ENCODE measurements at places on chromosomes 12 and 14.

DNA sequence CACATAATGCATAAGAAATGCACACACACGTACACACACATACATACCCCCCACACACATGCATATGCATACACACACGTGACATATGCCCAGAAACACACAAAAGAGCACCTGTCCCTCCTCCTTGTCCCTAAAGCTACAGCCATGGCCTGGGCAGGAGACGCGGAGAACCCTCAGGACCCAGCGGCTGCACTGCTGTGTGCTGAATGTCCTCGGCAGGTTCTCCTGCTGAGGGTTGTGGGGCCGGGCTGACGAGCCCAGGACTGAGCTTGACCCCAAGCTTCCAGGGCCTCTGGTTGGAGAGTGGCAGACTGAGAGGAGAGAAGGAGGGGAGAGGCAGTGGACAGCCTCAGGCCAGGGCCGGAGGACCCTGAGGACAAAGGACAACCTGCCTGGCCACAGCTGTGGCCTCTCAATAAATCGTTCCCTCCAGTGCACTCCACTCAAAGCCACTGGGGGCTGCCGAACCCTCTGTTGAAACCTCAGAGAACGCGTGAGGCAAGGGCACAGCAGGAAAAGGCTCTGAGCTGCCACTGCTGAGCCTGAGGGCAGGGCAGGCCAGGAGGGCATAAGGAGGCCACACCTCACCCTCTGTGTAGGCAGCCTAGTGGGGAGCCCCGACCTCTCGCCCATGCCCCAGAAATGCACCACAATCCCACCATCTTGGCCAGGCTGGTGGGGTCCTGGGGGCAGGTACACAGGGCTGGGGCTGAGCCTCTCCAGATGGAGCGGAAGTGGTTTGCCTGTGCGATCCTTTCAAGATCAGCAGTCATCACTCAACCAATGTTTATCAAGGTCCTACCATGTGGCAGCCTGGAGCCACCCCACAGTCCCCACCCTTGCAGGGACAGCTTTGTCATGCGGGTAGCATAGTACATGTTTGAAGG, 3.1 kb downstream of the CACNA2D4 start:
- no peak for DNase-seq

DNA sequence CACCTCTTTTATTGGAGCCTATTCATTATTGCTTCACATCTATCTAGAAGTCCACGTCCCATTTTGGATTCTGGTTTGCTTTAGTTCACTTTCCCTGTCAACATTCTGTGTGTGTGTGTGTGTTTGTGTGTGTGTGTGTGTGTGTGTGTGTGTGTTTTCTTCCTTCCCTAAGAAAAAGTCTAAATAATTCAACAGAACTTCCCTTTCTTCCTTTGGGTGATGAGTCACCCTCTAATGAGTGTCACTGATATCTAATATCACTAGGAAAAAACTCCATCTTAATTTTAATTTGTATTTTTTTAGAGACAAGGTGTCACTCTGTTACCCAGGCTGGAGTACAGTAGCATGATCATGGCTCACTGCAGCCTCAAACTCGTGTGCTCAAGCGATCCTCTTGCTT, 234.2 kb downstream of the TTC8 start:
- DNase-seq = no peak

- DNase-seq = no peak
Measured at GRCh38 chr12:20194171-20194570, 174.2 kb upstream of the PDE3A start.

DNA sequence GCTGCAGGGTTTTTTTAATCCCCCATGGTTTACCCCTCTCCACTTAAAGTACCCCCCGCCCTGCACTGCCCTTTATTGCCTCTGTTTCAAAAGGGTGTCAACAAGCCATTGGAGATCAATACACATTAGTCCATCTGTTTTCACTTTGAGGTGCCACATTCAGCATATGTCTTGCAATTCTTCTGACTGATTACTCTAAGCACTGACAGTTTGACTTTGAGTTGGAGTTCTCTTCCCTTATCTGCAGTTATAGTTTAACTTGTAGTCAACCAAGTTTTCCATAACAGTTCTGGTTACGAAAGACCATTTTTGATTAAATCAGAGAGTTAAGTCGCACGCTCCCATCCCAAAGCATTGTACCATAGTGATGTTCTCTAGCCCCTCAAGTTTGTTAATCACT, 260.8 kb upstream of the TBX3 start:
- DNase-seq = no peak

DNA sequence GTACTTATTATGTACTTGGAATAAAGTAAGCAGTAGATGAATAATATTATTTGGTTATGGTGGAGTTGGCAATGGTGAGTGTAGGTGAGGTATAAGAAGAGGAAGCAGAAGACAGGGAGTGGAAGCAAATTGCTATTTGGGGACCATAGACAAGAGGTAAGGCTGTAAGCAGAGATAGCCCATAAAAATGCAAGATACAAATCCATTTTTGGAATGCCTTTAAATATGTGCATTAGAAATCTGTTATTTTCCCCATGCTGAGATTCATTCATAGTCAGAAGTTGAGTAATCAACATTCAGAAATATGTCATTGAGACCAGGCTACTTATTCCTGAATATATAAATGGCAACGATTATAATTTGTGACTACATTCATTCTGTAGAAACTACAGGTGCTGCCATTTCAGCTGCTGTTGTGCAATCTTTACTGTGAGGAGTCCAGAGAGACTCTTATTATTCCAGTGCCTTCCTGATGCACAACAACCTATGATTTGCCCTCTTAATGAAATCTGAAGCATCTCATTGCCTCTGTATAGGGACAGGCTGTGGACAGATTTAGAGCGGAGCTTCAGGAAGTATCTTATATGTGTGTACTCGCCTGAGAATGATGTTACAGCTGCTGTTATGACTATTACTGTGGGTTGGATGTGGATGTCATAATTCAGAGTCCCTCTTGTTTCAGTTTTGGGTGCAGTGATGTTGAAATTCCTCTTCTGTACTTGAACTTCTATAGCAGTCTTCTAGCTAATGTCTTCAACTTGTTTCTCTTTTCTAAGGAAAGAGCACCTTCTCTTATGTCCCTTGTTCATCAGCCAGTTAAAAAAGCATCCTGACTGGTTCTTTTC, 173.8 kb downstream of the NAV3 start:
- DNase-seq = no peak

DNA sequence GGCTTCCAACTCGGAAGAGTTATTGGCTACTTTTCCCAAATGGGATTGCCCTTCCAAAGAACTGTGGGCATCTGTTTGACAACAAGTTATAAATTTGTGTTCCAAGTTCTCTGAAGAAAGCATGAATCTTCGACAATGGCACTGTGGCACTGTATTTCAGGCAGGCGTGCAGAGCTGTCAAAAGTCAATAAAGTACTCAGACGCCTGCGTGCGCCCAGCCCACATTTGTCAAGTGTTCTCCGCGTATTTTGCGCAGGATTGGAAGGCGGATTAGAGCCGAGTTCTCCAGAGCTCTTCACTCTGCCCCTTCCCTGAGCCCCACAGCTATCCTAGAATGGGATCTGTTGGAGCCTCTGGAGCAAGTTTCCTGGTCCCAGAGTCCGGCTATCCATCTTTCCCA, 103.2 kb downstream of the SLC25A47 start:
- DNase-seq = no peak

DNA sequence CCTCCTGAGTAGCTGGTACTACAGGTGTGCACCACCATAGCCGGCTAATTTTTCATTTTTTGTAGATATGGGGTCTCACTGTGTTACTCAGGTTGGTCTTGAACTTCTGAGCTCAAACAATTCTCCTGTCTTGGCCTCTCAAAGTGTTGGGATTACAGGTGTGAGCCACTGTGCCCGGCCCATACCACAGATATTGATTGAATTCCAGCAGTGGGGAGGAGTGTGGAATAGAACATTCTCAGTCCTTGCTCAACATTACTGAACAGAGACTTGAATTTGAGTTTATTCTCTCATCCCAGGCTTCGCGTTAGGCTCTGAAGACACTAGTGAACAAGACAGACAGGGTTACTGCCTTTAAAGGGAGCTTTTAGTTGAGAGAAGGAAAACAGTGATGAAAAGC, 39.6 kb downstream of the PTPN11 start:
- no peak for DNase-seq

DNA sequence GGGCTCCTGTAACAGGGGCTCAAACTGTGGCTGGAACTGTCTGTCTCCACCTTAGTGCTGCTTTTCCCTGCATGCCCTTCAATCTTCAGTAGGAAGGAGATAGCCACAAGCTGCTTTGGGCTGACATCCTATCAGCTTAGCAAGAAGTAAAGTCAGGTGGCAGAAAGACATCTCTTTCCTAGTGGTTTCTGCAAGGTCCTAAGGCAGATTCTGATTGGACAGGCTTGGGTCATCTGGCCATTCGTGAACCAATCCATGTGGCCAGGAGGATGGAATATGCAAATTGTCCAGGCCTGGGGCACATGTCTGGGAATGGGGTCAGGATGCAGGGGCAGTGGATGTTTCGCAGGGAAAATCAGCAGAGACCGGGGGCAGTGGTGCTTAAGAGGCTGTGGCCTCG, 5.2 kb downstream of the RITA1 start:
- DNase-seq = no peak

- DNase-seq = no peak
Measured at GRCh38 chr14:36605506-36605857, 23.1 kb upstream of the NKX2-8 start.

GRCh38 chr12:29439506-29439905, 58.0 kb downstream of the OVCH1 start:
- DNase-seq = no peak

DNA sequence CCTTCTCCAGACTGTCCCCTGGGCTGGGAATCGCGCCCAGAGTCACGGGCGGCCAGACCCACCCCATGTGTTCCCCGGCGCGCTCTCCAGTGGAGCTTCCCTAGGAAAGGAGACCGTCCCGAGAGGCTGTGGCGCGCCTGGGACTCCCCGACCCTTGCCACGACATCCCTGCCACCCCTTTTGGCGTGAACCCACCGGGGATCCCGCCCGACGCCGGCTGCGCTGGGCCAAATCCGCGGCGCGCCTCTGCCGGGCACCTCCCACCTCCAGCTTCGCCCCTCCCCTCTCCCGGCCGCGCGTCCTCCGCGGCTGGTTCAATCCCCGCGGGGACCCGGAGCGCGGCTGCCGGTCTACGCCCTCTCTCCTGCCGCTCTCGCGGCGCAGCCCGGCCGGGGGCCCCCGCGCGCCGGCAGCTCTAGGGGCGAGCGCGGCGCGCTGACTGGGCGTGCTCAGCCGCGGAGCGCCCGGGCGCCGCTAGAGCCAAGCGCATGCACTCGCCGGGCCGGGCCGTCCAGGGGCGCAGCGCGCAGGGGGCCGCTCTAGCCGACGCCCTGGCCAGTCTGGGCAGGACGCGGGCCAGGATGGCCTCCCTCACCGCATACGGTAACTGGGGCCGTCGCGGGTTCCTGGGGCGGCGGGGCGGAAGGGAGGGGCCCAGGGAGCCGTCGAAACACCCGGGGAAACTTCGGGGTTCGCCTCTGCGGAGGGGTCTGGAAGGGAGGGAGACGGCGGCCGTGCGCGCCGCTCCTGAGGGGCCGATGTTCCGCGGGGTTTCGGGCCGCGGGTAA, 77.4 kb upstream of the ANO4 start:
- DNase-seq = no peak

- DNase-seq = no peak
Measured at GRCh38 chr14:94059998-94060397, 21.0 kb downstream of the DDX24 start.

GRCh38 chr14:103889313-103890051, 38.8 kb upstream of the TDRD9 start:
- DNase-seq = no peak

- DNase-seq = no peak
Measured at GRCh38 chr12:67515679-67516340, 132.7 kb upstream of the DYRK2 start.

DNA sequence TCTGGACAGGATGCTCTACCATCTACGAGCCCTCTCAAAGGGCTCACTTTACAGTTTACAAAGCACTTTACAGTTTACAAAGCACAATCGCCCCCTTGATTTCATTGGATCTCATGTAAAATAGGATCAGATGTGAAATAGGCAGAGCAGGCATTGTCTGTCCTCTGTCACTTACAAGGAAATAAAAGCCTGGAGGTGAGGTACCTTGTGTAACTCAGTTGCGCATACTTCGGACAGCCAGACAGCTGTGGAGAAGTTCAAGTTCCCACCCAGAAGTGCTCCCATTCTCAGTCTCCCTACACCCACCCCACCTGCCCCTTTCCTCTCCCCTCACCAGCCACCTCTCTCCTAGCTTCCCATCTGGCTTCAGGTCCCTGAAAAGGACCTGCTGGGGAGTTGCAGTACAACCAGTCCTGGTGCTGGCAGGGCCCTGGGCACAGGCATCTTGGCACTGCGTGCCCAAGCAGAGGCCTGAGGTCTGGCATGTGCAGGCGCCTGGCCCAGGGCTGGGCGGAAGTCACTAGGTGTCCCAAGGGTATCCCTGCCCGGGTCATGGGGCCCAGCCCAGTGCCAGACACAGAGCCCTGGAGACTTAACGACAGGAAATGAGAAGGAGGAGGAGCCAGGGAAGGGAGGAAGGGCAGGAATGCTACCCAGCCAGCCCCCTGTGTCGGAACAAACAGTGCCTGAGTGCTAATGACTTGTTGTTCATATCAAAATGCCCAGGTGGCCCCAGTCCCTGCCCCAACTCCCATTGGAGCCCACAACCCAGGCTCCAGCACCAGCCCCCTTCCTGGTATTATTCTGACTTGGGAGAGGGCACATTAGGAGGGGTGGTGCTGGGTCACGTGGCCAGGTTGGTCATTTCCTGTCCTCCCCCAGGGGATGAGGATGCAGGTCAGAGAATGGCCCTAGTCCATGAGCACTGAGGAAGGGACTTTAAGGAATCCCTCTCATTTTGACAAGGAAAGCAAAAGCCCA, 5.4 kb downstream of the RAPGEF3 start:
- no peak for DNase-seq

GRCh38 chr14:75223664-75224154, 47.3 kb upstream of the TMED10 start:
- DNase-seq = no peak

- DNase-seq = no peak
Measured at GRCh38 chr14:98959410-98959809, 312.6 kb downstream of the BCL11B start.

GRCh38 chr12:104469066-104469465, 12.3 kb downstream of the CHST11 start:
- no peak for DNase-seq

- DNase-seq = no peak
Measured at GRCh38 chr14:61596990-61597389, 98.3 kb upstream of the HIF1A start.

GRCh38 chr12:120971299-120972180, 6.8 kb upstream of the HNF1A start:
- peak; percentile 40 for DNase-seq

DNA sequence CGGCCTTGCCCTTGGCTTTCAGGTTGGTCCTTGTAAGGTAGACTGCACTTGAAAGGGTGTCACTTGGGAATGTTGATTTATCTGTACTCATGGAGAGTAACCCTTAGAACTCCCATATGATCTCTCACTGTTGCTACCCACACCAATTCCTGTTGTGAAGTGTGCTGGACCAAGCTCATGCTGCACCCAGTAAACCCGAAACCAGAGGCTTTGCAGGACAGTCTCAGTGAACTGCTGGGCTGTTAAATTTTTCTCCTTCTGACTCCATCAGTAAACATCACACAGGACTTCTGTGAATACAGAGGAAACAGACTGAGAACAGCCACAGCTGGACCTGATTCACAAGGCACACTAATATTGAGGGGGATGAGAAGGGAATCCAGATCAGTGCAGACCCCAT, 783.0 kb downstream of the TMEM121 start:
- no peak for DNase-seq

- no peak for DNase-seq
Measured at GRCh38 chr12:122167356-122167925, 6.6 kb downstream of the IL31 start.

- no peak for DNase-seq
Measured at GRCh38 chr12:48883305-48884161, 17.9 kb upstream of the RND1 start.
